ENCODE measurements at places on chromosomes 2 and 18. TPM values are rescaled to one million over a fixed set of nuclear protein-coding genes. Genes with fewer than 3 reads are reported as not detected.

KYNU gene
- 0.50 TPM for total RNA-seq

DNA sequence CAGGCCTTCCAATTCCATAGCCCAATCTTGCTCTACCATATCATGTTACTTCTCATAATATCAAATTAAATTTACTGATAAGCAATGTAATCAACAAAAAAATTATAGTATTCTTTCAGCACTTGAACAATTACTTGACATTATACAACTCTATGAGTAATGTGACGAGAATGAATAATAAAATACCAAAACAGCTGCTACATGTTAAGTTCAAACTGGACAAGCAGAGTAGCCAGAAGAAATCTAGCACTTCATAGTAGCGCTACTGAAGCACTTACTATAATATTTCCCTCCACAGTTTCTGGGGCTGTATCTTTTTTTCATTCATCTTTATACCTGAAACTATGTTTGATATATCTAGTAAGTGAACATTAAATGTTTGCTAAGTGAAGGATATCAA, 14.9 kb downstream of the PPP3R1 start:
- H3K4me3 ChIP-seq: no peak overlapping the region
- H3K27ac ChIP-seq: no peak overlapping the region
- H3K36me3 ChIP-seq: no peaks in the 10 kb centered on the region
- H3K27me3 ChIP-seq: no peaks in the 10 kb centered on the region

DLX1 gene
- not detected for total RNA-seq

GRCh38 chr2:222333397-222333796, 34.6 kb upstream of the PAX3 start:
- no peaks in the 10 kb centered on the region for H3K27me3 ChIP-seq
- no peak overlapping the region for H3K27ac ChIP-seq
- H3K4me3 ChIP-seq: no peak overlapping the region
- DNase-seq: no peak
- H3K4me1 ChIP-seq: no peaks in the 10 kb centered on the region
- no peaks in the 10 kb centered on the region for H3K36me3 ChIP-seq

DNA sequence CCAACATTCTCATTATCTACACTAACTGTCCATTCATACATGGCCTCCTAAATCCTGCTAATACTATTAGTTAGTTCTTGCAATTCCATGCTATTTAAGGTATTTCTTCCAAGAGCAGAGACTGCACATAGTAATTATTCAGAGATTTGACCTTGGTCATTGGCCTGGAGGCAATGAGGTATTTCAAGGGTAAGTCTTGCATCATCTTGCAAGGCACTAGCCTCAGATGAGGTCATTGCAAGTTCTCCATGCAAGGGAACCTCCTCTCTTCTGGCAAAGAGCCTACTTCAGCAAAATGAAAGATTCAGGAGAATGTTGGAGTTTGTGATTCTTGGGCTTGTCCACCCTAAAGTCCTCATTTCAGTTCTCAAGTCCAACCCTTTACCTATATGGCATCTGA, 48.5 kb upstream of the IKZF2 start:
- H3K27ac ChIP-seq: no peak overlapping the region
- no peaks in the 10 kb centered on the region for H3K36me3 ChIP-seq
- H3K4me1 ChIP-seq: peaks cover 18% of the 10 kb centered on the region
- no peak overlapping the region for H3K4me3 ChIP-seq
- no peak for DNase-seq

RAPH1 gene
- 39.1 TPM for total RNA-seq

CD8A gene
- 0.24 TPM for total RNA-seq

- H3K4me3 ChIP-seq: no peak overlapping the region
- no peaks in the 10 kb centered on the region for H3K27me3 ChIP-seq
- no peak overlapping the region for H3K27ac ChIP-seq
- H3K4me1 ChIP-seq: no peaks in the 10 kb centered on the region
- no peaks in the 10 kb centered on the region for H3K36me3 ChIP-seq
These were observed 277.3 kb upstream of the FN1 start for GRCh38 chr2:215712871-215713790.

GRCh38 chr18:39184176-39184575, 1618.6 kb upstream of the CELF4 start:
- no peak overlapping the region for H3K27ac ChIP-seq
- no peaks in the 10 kb centered on the region for H3K4me1 ChIP-seq
- DNase-seq: no peak
- no peaks in the 10 kb centered on the region for H3K27me3 ChIP-seq

DNA sequence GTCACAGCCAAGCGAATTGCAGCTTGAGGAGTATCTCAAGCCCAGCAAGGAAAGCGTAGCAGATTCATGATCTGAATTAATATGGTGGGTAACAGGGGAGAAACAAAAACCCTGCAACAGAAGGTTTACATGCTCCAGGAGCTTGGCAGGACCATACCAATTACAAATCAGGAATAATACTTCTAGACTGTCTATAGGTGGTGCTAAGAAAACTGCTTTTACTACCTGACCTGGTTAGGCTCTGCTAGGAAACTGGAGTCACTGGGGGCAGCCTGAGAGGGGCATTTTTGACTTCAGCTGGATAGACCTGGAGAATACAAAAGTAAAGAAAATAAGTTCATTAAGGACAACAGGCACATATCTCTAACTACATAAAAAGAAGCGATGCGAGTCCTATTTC, 24.6 kb upstream of the SPOPL start:
- no peaks in the 10 kb centered on the region for H3K36me3 ChIP-seq
- H3K27me3 ChIP-seq: no peaks in the 10 kb centered on the region
- H3K4me1 ChIP-seq: no peaks in the 10 kb centered on the region
- DNase-seq: peak; percentile 25
- no peak overlapping the region for H3K27ac ChIP-seq

GRCh38 chr2:175633227-175633626, 368.8 kb downstream of the LNPK start:
- H3K4me1 ChIP-seq: no peaks in the 10 kb centered on the region
- DNase-seq: no peak

- 0 out of 2 replicates have a peak overlapping the region, but pooled peaks have one; percentile 6 for H3K27ac ChIP-seq
- peaks cover 3% of the 10 kb centered on the region for H3K36me3 ChIP-seq
- no peaks in the 10 kb centered on the region for H3K27me3 ChIP-seq
- no peak overlapping the region for H3K4me3 ChIP-seq
- peaks cover 14% of the 10 kb centered on the region for H3K4me1 ChIP-seq
These were observed 1022.9 kb upstream of the NRXN1 start for GRCh38 chr2:52054824-52055223.

PLCL1 gene
- total RNA-seq: 0.12 TPM

VWA3B gene
- total RNA-seq: not detected
